T-helper 2 cell treated with Interferon-gamma antibody and Interleukin-4, amounts not matched to agents 100 ng/mL and 5 ng/mL, for 36 hours (primary cell): ENCODE measurements at places on chromosomes 6 and 20. TPM values are rescaled to one million over a fixed set of nuclear protein-coding genes. Genes with fewer than 3 reads are reported as not detected.

The ULBP2 gene
- 0.16 and 0.50 TPM in 2 replicates for total RNA-seq

The AHI1 gene
- total RNA-seq = 33.9 and 35.9 TPM in 2 replicates

The SYNJ2 gene
- total RNA-seq = 26.1 and 26.2 TPM in 2 replicates

The FOXQ1 gene
- total RNA-seq = not detected in 2 replicates

The RBM24 gene
- total RNA-seq = not detected in 2 replicates

The GJA10 gene
- 0.14 TPM in 1 of 2 replicates, not detected in the other for total RNA-seq

The ID1 gene
- total RNA-seq = 0.18 and 0.59 TPM in 2 replicates

The XKR7 gene
- 0.05 TPM in 2 replicates for total RNA-seq

The OOEP gene
- 0.66 and 0.84 TPM in 2 replicates for total RNA-seq

The SGK2 gene
- total RNA-seq = 0.11 TPM in 2 replicates

The ACTL10 gene
- 2.9 and 3.0 TPM in 2 replicates for total RNA-seq

The FNDC11 gene
- 0.64 and 0.66 TPM in 2 replicates for total RNA-seq

The CNPY3 gene
- 54.1 and 55.3 TPM in 2 replicates for total RNA-seq

The HMGA1 gene
- total RNA-seq = 293 and 294 TPM in 2 replicates

The OR12D2 gene
- total RNA-seq = not detected in 2 replicates

The PRRC2A gene
- 236 and 240 TPM in 2 replicates for total RNA-seq

The SYTL3 gene
- 36.9 and 39.4 TPM in 2 replicates for total RNA-seq

The SOX4 gene
- total RNA-seq = 4.5 and 4.7 TPM in 2 replicates

The SDC4 gene
- 21.9 and 24.6 TPM in 2 replicates for total RNA-seq

The CRISP2 gene
- total RNA-seq = not detected in 2 replicates

The SULF2 gene
- total RNA-seq = 0.66 and 1.1 TPM in 2 replicates
